Sigmoid colon (tissue), 7 donors: ENCODE measurements at places on chromosomes 11 and 22. TPM values are rescaled to one million over a fixed set of nuclear protein-coding genes. Genes with fewer than 3 reads are reported as not detected.

The TYR gene
- total RNA-seq = not detected

The IGF2 gene
- 17.5 TPM for total RNA-seq

The PLEKHA7 gene
- 10.2 TPM for total RNA-seq

The UBASH3B gene
- total RNA-seq = 2.2 TPM

The PHF21B gene
- 0.28 TPM for total RNA-seq

The SHANK3 gene
- 3.2 TPM for total RNA-seq

- no peak for DNase-seq
Measured at GRCh38 chr11:95228081-95228749, 2.8 kb downstream of the SESN3 start.

DNA sequence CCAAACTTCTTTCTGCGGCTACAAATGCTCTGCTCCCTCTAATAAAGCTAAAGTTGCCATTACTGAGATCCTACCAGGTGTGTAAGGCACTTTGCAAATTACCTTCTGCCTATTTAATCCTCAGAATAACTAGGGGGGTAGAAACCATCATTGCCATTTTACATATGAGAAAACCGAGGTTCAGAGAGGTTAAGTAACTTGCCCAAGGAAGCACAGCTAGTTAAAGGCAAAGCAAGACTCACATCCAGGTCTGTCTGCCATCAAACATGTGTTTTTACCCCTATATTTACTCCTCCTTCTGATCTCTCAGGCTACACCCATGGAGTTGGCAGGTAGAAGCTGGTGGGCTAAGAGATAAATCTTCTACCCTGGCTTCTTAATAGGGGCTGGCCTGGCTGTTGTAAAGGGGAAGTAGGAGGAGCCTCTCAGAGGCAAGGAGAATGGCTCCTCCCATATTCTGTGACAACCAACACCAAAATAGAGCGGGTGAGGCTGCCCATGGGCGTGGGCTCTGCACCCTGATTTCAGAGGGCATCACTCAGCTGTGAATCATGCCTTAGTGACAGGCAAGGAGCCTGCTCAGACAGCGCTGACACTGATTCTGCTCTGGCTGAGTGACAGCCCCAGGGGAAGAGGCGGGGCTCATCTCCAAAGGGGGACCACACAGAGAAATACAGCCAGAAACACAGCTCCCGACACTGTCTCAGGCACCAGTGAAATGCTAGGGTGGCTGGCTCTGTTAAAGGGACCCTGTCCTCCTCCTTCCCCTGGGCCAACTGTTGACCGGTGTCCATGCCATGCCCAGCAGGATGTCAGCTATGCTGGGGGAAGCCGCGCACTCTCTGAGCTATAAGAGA, 106.8 kb downstream of the ABTB2 start:
- DNase-seq = no peak

DNA sequence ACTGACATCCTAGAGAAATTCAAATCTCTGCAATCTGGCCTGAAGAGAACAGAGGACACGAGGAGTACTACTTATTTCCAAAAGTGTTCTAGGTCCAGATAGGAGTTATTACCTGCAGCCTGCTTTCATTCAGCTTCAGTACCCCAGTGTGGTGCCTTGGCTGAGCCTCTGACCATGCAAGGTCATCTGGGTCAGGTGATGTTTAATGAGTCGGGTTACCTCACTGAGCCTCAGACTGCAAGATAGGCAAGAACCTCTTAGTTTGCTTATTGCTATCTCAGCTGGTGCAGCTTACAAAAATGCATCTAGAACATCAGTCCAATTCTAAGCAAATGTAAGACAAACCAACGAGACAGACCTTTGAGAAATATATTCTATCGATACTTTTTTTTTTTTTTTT, 9.5 kb upstream of the NF2 start:
- no peak for DNase-seq

DNA sequence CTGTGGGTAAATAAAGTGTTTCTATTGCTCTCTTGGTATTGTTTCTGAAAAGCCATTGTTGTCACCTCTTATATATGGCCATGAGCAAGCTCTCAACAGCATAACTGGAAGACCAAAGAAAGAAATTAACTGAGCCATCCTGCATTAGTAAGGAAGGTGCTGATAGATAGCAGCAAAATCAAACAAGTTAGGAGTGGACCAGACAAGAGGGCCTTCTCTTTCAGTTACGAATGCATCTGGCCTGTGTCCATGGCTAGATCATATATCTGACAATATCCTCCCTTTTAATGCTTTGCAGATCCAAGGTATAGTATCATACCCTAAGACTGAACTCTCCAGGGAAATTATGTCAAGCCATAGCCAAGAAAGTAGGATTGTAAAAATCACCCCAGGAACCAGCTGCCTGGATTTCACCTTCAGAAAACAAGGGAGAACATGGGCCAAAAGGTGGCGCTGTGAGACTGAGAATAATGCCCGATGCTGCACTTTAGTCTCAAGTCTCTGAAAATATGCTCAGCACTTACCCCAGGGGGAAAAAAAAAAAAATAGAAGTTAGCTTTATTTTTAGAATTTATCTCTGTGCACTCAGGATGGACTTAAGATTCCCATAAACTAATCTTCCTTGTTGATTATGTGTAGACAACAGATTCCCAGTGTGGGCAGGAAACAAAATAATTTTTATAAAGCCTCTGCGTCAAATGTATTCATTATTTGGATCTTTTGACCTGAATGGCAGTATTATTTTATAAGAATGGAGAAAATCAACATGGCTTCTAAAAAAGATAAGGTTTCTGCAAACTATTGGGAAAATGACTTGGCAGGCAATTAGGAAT, 415.1 kb downstream of the ETS1 start:
- peak; percentile 86 for DNase-seq

GRCh38 chr22:27278946-27279345, 522.6 kb downstream of the MN1 start:
- DNase-seq = no peak

DNA sequence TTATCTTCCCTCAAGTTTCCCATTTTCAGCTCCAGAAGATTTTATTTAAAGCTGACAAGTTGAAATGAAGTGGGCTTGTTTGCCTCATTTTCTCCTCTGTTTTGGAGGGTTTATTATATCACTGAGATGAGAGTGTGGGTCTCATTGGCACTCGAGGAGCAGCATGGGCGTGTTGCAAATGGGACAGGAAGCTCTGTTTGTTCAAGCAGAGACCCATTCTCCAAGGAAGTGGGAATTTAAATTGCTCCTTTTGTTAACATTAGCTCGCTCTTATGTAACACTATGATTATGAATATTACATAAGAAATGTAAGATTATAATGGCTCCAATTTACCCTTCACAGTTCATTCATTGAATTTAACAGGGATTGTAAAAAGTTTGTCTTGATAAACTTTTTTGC, 317.7 kb upstream of the CTSC start:
- DNase-seq = no peak

DNA sequence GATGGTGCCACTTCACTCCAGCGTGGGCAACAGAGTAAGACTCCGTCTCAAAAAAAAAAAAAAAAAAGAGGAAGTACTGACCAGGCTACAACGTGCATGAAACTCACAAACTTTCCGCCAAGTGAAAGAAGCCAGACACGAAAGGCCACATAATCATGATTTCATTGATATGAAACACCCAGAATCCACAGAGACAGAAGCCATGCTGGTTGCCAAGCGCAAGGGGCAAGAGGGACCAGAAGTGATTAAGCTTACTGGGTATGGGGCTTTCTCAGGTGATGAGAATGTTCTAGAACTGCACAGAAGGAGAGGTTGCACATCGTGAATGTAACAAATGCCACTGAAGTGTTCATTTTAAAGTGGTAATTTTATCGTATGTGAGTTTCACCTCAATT, 60.9 kb downstream of the CELSR1 start:
- no peak for DNase-seq

GRCh38 chr11:25535467-25536272, 796.3 kb upstream of the ANO3 start:
- DNase-seq = peak; percentile 68

DNA sequence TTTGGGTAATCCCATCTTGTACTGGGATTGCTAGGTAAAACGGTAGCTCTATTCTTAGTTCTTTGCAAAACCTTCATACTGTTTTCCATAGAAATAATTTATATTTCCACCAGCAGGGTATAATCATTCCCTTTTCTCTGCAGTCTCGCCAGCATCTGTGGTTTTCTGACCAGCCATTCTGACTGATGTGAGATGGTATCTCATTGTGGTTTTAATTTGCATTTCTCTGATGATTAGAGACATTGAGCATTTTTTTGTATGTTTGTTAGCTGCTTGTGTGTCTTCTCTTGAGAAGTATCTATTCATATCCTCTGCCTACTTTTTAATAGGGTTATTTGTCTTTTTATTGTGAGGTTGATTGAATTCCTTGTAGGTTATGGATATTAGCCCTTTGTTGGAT, 220.9 kb downstream of the PGR start:
- DNase-seq = no peak

GRCh38 chr11:69638941-69639681, 1.8 kb upstream of the CCND1 start:
- DNase-seq = peak; percentile 91

GRCh38 chr11:20596205-20597153, 2.9 kb upstream of the SLC6A5 start:
- DNase-seq = no peak

DNA sequence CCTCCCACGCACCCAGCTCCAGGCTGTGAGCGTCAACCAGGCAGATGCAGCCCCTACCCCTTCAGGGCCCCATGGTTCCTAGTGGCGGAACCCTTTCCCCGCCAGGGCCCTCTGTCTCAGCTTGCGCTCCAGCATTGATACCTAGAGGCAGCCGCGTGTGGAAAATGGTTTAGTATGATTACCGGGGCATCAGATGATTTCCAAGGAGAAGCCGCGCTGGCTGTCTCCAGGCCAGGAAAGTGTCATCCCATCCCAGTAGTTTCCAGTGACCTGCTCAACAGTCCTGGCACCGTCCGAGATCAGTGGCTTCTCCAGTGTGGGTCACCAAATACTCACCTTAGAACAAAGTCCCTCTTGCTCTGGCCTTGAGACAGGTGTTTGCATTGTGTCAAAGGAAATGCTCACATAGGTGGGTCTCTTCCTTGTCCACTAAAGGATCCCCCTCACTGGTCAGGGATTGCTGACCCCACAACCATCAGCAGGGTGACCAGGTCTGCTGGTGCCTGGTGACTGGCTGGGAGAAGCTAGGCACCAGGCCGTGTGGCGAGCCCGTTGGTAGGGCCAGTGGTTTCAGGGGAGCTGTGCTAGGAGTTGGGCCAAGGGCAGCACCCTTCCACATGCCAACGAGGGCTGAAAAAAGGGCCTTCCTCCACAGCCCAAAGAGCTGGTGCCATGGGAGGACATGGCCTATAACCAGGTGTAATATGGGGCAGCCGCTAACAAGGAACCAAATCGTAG, 109.4 kb downstream of the MORC2 start:
- no peak for DNase-seq

DNA sequence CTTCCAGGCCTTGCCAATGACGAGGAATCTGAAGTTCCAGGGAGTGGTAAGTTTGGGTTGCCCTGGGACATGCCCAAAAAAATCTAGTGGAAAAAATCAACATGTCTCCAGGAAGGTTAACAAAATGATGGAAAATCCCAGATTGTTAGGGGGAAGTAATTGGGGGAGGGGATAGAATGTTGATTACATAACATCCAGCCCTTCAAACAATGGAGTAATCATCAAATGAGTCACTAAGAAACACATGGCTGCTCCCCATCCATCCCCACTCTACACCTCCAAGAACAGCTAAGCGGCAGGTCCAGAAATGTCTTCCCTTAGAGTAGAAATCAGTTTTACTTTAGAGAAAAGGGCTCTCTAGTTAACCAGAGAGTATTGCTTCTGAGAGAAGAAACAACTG, 94.9 kb downstream of the ETS1 start:
- DNase-seq = no peak

GRCh38 chr11:465896-466530, 15.9 kb downstream of the PTDSS2 start:
- no peak for DNase-seq

DNA sequence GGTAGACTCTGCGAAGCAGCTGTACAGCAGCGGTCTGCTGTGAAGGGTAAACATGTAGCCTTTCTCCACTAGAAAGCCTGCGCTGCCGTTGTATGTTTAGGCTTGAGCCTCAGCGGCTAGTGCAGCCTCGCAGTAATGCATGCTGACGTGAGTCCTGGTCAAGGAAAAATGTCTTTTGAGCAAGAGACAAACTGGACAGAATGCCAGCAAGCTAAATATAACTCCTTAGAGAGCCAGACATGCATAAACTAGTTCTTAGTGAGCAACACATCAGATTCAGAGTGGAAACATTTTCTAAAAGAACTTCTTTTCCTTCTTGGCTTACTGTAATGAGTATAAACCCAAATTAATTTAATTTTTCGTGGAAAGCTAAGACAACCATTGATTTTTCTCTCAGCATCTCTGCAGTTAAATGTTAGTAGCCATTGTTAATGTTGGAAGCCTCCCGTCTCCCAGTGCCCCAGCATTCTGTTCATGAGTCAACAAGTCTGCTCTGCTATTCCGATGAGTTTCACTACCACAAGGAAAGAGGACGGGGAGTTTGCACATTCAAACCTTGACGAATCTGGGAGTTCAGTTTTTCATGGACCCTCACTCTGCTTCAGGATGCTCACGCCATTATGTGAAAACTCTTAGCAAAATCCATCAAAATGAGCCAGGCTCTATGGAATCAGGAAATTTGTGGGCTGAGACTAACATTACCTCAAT, 51.4 kb downstream of the JAM3 start:
- peak; percentile 91 for DNase-seq

DNA sequence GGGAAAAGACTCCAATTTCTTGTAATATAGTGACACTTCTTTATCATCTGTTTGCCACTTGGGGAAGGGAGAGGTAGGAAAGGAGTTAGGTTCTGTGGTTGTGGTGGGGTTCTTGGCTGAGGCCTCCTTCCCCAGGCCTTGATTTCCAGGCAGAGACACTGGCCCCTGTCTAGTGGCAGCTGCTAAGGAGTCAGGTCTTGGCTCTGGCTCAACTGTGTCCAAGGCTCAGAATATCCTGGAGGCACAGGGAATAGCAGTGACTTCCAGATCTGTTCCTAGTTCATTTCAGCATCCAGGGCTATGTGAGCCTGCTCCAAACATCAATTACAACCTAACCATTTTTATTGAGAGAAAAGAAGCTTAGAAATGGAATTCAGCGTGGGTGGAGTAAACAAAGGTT, 29.5 kb downstream of the PPFIBP2 start:
- no peak for DNase-seq

DNA sequence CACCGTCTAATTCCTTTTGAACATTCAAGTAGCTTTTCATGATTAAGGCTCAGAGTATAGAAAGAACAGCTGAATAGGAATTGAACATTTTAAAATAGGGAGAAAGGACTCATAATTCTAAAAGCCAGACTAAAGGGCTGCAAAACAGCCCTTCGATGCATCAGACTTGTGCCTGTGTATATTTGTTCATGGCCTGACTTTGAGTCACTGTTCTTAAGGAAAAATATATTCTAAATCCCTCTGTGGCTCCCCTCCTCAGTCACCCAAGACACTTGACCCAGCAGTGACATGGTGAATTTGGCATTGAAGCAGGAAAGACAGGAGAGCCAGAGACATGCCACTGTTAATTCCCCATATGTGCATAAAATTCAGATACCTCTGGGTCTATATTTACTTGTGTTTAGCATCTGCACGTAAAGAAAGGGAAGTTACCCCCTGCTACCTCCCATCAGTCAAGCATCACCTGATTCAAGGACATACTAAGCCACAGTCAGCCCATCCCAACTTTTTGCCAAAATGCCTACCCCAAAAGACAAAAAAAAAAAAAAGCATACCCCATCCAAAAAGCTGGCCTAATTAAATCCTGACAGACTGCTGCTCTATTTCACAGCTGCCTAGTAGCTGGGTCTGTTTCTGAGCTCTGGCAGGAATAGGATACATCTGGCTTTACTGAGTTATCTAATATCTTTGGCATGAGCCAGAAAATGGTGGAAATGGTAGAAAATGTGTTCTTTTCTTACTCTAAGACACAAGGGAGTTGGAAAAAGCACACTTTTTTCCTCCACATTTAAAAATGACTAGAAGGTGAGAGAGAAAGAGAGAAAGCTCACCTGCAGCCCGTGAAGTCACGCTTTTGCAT, 93.5 kb downstream of the COMMD9 start:
- no peak for DNase-seq
